ENCODE measurements at places on chromosomes 5 and 9. TPM values are rescaled to one million over a fixed set of nuclear protein-coding genes. Genes with fewer than 3 reads are reported as not detected.

CCNJL gene
- 0.46 TPM for total RNA-seq

PDE8B gene
- total RNA-seq, result 43.4 TPM

THBS4 gene
- total RNA-seq, result 15.3 TPM

SPATA31A3 gene
- total RNA-seq, result not detected

IDNK gene
- total RNA-seq, result 5.9 TPM

DPH7 gene
- 39.8 TPM for total RNA-seq

PCDHB12 gene
- total RNA-seq, result 2.9 TPM
